ENCODE measurements at places on chromosomes 11 and 22.

GRCh38 chr22:49582181-49582580 is 245.5 kb downstream of the BRD1 start:
- no peak for DNase-seq

- no peak for DNase-seq
Measured at GRCh38 chr11:45538363-45538762, 127.1 kb downstream of the CHST1 start.

DNA sequence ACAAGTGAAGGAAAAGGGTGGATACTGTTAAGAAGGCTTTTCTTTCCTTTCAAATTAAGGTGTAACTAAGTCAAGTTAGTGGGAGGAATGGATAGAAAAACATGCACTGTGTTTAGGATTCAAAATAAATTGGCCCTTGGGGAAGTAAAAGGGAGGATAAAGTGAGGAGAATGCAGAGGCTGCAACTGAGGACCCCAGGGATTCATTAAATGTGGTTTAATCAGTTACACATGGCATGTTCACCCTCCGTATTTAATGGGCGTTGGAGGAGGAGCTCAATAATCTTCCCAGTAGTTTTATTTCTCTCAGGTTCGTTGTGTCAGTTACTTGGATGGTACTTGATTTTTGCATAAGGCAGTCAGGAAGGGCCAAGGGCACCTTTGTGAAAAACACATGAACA is 966.3 kb downstream of the JRKL start:
- DNase-seq, result no peak

DNA sequence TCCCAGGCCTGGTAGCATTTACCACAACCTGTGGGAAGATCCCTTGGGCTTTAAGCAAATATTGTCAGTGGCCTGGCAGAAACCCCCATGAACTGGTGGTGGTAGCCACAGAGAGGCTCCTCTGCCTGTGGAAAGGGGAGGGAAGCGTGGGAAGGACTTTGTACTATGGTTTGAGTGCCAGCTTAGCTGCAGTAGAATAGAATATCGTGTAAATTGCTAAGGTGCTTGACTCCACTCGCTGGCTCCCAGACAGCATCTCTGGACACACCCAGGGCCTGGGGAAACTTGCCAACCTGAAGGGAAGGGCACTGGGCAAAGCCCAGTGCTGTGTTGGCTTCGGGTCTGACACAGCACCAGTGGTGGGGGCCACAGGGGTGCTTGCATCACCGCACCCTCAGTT is 52.6 kb downstream of the XRRA1 start:
- no peak for DNase-seq

DNA sequence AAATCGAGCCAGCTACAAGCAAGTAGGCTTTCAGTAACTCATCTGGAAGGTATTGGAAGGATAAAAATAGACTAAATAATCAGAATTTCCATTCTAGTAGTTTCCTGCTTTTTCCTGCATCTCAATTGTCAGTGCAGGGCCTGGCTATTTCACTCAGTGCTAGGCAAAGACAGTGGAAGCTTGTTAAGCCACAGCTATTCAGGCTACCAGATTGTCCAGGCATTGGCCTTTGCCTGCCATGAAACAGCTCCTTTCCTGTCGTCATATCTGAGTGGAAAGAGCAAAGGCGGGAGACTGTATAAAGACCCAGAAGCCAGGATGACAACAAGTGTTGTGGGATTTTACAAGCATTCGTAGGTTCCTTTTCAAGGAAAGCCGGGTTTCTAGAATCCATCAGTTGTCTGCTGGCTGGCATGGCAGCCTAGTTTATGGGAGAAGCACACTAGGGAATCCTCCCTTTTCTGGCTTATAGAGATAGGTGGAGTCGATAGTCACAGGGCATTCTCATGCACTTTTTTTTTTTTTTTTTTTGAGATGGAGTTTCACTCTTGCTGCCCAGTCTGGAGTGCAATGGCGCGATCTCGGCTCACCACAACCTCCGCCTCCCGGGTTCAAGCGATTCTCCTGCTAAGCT is 2.0 kb upstream of the TNRC6B start:
- DNase-seq, result peak; percentile 15

DNA sequence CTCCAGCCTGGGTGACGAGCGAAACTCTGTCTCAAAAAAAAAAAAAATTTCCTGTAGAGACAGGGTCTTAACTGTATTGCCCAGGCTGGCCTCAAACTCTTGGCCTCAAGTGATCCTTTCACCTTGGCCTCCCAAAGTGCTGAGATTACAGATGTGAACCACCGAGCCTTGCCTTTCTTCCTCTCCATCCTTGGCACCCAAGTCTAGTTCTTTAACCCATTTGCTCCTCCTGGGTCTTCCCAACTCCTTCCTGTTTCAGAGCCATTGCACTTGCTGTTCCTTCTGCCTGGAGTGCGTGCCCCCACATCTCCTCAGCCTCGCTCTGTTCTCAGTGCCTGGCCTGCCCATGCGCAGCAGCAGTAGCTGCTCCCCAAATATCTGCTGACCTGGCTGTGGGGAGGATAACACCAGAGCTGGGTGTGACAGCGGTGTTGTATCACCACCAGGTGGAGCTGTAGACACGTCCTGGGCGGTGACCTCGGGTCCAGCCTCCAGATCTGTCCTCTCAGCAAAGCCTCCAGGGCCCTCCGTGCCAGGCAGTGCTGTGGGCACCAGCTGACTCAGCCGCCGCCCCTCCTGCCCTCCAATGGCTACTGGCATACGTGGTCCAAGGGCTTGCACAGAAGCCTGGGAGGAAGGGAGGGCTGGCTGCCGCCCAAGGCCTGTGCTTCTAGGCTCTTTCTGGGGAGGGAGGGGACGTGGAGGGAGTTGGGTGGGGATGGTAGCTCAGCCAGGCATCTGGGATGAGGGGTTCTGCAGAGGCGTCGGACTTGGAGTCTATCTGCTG is 22.0 kb downstream of the TEF start:
- peak; percentile 87 for DNase-seq

- DNase-seq, result no peak
Measured at GRCh38 chr11:115958089-115959000, 454.1 kb upstream of the CADM1 start.

DNA sequence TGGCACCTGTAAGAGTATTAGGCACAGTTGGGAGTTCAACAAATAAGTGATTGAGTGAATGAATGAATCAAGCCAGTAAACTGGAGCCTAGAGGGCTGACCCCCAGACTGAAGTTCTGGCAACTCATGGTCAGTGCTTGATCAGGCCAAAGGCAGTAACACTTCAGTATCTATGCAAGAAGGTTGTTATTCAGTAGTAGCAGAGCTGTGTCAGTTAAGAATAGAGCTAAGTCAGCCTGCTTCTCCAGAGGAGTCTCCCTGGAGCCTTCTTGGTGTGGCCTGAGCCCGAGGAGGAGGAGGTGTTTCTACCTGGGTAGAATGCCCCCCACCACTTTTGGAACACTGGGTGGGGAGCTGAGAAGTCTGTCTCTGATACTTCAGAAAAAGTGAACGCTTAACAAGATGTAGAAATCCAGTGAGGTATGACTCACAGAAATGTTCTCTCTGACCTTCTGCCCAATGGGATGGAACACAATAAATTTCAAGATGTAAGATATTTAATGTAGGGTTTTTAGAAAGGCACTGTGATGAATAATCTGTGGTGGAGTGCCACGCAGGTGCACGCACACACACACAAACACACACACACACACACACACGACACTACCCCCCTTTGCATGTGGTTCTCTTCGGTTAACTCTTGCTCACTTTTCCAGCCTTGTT is 219.9 kb downstream of the HIPK3 start:
- no peak for DNase-seq

DNA sequence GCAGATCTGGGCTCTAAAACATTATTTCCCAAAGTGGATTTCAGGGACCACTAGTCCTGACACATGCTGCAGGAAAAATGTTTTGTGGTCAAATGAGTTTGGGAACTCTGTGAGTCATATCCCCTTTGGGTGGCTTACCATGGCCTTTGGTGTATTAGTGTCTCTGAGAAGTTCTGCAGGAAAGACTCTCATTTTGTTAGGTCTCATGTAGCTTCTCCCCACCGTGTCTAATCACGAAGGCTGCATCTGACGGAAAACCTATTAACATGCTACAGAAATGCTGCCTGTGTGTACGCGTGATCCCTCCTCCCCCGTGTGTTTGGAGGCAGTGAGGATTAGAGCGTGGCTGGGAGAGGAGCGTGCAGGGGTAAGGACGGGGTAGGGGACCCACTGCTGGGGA is 191.7 kb downstream of the ST3GAL4 start:
- DNase-seq, result no peak

- no peak for DNase-seq
Measured at GRCh38 chr11:34493468-34493867, 20.1 kb downstream of the ELF5 start.

- DNase-seq, result no peak
Measured at GRCh38 chr11:24679821-24680351, 183.0 kb downstream of the LUZP2 start.

- DNase-seq, result no peak
Measured at GRCh38 chr11:94504689-94505293, 7.5 kb upstream of the C11orf97 start.

- no peak for DNase-seq
Measured at GRCh38 chr11:113124006-113124405, 162.8 kb downstream of the NCAM1 start.

DNA sequence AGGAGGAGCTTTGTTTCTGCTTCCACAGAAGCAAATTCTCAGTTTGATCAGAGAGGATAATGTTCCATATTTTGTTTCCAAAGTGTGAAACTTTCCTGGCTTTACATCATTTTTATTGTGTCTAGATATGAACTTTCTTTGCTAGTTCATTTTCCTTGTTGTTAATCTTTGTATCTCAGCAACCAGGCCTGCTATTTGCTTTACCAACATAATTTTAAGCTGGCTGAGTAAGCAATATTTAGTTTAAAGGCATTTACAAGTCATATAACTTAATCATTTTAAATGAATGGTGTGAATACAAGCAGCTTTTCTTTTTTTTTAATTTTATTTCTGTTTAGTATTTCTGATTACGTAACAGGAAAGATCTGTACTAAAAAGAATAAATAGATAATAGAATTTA is 15.2 kb downstream of the NUCB2 start:
- no peak for DNase-seq
